ENCODE measurements at places on chromosomes 5 and 9.

DNA sequence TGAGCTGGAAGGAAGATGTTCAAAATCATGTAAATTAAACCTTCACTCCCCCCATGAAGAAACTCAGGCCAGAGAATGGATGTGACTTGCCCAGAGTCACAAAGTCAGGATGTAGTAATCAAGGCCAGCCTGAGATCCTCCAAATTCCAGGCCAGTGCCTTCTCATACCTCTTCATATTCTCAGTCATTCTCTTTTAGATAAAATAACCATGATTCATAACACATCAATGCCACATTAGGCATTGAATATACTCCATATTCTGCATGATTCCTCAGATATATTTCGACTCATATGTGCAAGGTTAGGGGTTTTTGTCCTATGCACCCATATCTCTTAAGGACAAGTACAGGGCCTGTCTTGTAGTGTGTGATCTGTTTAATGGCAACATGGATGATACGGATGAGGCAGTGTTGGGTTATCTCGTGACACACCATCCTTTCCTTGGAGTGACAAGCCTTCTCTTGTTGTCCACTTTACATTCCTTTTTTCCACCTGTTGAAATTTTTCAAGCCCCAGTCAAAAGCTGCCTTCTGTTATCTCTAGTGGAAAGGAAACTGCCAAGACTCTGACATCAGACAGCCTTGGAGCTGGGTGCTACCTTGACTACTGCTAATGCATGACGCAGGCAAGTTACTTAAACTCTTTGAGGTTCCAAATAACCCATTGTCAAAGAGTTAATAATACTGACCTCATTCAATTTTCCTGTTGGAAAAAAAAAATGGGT lies 227.5 kb upstream of the NR4A3 start:
- no peak for DNase-seq

- DNase-seq, result no peak
These were observed 117.1 kb upstream of the DAB2 start for GRCh38 chr5:39541920-39542319.

DNA sequence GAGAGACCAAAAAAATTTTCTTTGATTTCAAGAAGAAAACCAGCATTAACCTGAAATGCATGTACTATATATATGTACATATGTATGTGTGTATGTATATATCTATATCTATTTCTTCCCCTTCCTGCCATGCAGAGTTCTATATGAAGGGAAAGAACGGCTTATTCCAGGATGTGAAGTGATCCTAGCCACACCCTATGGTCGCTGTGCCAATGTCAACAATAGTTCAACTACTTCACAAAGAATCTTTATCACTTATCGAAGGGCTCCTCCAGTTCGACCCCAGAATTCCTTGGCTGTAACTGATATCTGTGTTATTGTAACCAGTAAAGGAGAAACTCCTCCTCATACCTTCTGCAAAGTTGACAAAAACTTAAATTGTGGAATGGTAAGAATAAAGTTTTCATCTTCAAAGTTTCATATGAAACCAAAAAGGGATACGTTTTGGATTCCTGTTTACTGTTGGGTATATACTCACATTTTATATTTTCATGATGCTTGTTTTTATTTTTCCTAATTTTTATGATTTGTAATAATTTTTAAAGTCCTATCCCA lies 56.2 kb downstream of the DENND4C start:
- DNase-seq, result no peak

DNA sequence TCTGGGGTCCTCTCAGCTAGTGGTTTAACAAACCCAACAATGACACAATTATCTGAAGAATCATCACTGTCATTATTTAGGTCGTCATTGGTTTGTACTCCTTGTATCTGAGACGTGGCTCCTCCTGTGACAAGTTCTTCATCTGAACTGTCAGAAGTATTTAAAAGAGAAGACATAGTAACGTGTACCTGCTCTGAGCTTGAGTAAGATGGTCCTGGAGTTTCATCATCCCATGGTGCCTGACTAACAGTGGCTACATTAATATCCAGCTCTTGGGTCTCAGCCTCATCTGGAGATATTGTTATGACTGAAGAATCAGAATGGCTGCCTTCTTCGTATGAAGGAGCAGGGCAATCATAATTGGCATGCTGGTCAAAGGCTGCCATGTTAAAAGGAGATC lies 9.1 kb upstream of the SMIM27 start:
- DNase-seq, result no peak

DNA sequence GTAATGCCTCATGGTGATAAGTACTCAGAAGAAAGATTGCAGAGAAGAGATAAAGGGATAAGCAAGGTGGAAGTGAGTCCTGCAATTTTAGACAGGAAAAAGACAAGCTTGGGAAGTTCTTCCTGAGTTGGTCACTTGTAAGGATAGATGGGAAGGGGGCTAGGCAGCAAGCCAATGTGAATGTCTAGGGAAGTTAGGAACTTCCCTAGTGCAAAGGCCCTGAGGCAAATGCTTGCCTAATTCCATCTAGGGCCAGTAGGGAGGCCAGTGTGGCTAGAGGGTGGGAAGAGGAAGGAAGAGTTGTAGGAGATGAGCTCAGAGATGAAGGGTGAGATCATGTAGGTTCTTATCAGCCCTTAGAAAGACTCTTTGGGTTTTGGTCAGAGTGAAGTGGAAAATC lies 206.6 kb downstream of the MAT2B start:
- no peak for DNase-seq

DNA sequence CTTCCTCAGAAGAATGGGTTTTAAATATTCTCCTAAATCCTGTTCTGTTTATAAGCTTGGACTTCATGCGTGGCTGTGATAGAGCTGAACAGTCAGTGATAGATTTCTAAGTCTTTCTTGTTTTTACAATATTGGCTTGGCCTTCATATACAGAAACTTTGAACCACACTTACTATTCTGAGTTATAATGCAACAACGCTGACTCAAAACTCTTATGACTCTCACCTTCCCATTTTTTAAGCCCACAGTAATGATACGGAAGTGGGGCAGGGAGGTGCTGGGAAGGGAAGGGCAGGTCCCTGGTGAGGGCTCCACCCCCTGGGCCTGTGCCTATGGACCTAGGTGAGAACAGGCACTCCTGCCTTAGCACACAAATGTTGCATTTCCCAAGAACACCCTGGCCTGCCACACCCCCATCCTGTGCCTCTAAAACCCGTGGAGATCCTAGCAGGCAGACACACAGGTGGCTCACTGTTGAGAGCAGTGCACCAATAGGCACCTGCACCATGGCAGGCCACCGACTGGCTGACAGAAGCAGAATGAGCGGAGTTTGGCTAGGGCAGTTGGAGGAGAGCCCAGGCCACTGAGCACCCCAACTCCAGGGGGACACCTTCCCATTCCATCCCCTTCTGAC lies 376.7 kb downstream of the GABRG2 start:
- DNase-seq, result no peak

DNA sequence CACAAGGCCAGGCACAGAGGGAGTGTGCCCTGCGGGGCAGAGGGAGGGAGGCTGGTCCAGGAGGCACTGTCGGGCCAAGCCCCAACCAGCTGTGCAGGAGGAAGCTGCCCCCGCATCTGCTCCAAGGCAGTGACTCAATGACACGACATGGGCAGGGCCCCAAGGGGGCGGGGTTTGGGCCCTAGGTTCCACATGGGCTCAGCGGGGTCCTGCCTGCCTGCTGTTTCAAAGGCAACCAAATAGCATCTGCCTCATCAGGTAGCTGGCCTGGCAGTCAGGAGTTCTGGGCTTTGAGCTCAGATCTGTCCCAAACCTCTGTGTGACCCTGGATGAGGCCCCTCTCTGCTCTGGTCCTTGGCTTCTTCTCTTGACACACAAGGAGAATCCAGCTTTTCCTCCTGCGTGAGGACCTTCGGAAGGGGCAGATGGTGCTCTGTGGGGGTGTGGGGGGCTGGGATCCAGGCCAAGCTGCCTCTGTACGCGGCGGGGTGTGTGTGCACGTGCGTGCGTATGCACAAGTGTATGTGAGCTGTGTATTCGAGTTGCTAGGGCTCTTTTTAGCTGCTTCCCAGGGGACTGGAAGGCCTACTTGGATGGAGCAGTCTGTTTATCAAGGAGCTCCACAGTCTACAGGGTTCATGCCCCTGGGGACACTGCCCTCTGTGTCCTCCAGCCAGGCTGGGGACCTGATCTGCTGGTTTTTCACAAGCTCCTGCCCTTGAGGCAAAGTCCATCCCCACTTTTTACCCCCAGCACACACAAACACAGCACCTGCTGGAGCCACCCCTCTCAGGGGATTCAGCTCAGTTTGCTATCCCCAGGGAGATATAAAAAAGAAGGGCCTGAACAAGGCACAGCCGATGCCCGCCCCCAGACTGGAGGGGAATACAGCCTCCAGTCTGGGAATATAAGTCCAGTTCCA lies 138.9 kb downstream of the RGS3 start:
- no peak for DNase-seq

DNA sequence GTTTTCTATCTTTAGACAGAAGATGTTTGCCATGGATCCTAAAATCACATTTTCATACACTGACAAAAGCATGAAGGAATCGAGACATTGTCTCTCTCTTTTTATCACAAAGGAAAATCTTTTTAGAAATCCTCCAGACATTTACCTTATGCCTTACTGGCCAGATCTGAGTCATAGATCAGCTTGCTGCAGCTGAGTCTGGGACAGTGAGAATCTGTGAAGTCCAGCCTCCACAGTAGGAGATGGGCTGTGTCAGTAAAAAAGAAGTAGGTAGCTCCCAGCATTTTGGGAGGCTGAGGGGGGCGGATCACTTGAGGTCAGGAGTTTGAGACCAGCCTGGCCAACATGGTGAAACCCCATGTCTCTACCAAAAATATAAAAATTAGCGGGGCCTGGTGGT lies 333.4 kb upstream of the ZNF462 start:
- DNase-seq, result no peak

GRCh38 chr9:121268598-121268850 lies 562 bp downstream of the GSN start:
- DNase-seq, result no peak

GRCh38 chr9:2248768-2249265 lies 233.7 kb downstream of the SMARCA2 start:
- no peak for DNase-seq

DNA sequence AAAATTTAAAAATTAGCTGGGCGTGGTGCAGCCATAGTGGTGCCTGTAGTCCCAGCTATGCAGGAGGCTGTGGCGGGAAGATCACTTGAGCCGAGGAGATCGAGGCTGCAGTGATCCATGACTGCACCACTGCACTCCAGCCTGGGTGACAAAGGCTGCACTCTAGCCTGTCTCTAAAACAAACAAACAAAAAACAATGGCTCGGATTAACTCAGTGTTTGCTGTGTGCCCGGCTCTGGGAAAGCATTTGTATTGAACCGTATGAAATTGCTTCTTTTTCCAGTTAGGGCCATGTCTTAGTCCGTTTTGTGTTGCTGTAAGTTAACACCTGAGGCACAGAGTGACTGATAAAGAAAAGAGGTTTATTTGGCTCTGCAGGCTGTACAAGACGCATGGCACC lies 62.6 kb downstream of the CFAP77 start:
- no peak for DNase-seq

DNA sequence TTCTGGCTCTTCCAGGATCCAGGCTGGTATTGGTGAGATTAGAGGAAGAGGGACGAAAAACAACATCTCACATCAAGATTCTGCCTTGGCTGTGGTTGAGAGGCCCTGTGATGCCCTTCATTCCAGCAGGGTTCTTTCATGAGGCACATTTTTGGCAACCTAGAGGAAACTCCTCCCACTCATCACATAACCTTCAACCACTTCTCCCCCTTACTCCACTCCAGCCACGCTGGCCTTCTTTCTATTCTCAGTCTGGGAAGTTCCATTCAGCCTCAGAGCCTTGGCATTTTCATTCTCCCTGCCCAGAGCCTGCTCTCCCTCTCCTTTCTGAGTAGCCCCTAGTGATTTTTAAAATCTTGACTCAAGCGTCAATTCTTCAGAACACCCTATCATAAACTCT lies 337.5 kb downstream of the ZSWIM6 start:
- DNase-seq, result no peak

DNA sequence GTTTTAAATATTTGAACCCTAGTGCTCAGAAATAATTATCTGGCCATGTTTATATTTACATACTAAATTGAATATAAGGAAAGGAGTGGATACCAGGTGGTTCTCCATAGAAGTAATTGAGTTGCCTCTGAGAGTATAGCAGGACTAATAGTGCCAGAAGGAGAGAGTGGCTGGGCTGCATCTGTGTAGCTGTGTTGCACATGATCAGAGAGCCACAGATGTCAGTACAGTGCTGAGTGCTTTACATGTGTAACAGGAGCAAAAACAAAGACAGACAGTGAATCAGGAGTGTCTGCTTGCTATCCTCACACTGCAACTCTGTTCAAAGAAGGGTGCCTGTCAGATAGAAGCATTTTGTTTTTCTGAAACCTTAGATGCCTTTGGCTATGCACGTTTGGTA lies 353.9 kb upstream of the PAPPA start:
- no peak for DNase-seq

GRCh38 chr5:94623011-94623410 lies 4.5 kb downstream of the SLF1 start:
- DNase-seq, result no peak

GRCh38 chr9:133347515-133347984 lies 381 bp downstream of the MED22 start:
- no peak for DNase-seq

DNA sequence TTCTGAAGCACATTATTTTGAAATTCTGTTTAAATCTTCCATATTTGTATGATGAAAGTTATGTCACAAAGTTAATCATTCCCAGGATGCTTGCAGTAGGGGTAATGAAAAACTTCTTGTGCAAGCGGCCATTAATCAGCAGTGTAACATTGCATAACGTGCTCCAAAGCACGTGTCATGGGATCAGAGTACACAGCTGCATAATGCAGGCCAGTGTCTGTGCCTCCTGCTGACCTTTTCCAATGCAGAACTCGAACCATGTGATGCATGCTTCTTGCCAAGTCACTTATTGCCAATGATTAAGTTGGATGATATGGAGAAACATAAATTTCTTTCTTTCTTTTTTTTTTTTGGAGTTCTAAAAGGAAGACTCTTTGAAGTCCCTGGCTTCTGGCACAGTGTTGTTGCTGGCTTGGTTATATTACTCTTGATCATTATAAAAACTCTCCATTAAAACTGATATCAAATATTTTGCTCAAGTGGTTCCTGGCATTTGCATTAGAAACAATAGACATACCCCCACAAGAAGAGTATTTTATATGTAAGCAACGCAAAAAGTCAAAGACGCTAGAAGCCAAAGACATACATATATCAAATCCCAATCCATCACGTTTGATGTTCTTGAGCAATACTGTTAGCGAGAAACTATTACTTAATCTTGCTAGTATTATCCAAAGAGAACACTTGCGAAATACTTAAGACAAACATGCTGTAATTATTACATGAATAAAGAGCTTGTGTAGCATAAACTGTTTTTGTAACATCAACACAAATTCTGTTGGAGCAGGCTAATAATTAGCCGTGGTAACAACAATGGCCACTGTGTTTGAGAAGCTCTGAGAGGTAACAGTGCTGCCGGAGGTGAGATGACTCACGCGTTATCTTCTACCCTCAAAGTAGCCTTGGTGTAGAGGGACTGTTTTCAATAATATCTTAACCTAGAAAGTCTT lies 164.2 kb downstream of the AUH start:
- DNase-seq, result no peak

DNA sequence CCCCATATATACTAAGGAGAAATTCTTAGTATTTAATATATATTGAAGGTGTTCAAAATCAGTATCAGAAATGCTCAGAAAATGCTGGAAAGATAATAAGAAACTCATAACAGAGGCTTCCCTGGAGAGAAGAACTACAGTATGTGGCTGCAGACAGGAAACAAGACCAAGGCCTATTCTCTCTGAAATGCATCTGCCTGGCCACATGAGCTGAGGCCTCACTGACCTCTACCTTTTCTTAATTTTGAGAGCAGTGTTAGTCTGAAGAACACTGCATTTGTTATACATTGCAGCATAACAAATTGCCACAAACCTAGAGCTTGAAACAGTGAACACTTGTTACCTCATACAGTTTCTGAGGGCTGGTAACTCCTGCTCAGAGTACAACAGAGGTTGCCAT lies 133.4 kb upstream of the SPEF2 start:
- no peak for DNase-seq
